Panc1 (cell line): ENCODE measurements at places on chromosomes 2 and 18. TPM values are rescaled to one million over a fixed set of nuclear protein-coding genes. Genes with fewer than 3 reads are reported as not detected.

The ACTR3 gene
- total RNA-seq = 347 TPM

DNA sequence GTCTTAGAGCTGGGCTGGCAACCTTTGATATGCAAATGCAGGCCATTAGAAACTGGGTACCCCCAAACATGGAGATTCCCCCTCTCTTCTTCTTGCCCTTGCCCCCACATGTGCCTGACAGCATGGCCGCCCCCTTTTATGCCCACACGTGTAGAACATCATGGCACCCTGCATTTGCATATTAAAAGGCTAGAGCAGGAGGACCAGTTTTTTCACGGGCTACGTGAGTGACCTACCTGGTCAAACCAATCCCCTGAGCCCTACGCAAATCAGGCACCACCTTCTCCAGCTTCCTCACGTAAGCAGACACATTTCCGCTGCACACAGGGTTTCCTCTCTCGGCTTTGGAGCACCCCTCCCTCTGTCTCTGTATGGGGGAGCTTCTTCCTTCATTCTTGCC lies 110.9 kb upstream of the COPS8 start:
- no peaks in the 10 kb centered on the region for H3K4me1 ChIP-seq
- H3K36me3 ChIP-seq = no peaks in the 10 kb centered on the region
- H3K4me3 ChIP-seq = no peak overlapping the region
- no peak overlapping the region for H3K27ac ChIP-seq
- H3K27me3 ChIP-seq = peaks cover 15% of the 10 kb centered on the region
- no peak for DNase-seq

The ZC3H6 gene
- total RNA-seq = 5.3 TPM

GRCh38 chr2:135050132-135050531 lies 2.0 kb upstream of the RAB3GAP1 start:
- no peak overlapping the region for H3K27ac ChIP-seq
- no peak overlapping the region for H3K4me3 ChIP-seq
- peaks cover 14% of the 10 kb centered on the region for H3K4me1 ChIP-seq
- DNase-seq = no peak
- peaks cover 5% of the 10 kb centered on the region; the same call in 1 of the 2 replicates for H3K27me3 ChIP-seq

GRCh38 chr2:177261116-177262060 lies 3.1 kb downstream of the NFE2L2 start:
- H3K27me3 ChIP-seq = no peaks in the 10 kb centered on the region
- H3K27ac ChIP-seq = peak overlapping the region; percentile 94

DNA sequence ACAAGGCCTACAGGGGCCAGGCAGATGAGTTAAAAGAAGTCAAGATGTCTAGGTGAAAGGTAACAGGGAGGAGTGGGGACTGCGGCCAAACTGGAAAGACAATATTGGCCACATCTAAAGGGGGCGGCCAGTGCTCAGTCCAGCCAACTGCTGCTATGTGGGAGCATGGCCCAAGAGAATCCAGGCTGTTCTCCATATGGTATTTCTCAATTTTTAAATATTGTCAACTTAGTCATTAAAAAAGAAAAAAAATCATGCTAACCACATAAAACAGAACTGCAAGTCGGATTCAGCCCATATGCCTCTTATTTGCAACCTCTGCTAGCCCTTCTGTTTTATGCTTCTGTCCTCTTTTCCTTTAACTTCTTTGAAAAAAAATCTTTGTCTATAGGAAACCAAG lies 14.8 kb downstream of the TRABD2A start:
- H3K36me3 ChIP-seq = no peaks in the 10 kb centered on the region
- no peaks in the 10 kb centered on the region for H3K4me1 ChIP-seq
- DNase-seq = no peak

The ATOH8 gene
- total RNA-seq = 3.8 TPM

The RPRM gene
- not detected for total RNA-seq

DNA sequence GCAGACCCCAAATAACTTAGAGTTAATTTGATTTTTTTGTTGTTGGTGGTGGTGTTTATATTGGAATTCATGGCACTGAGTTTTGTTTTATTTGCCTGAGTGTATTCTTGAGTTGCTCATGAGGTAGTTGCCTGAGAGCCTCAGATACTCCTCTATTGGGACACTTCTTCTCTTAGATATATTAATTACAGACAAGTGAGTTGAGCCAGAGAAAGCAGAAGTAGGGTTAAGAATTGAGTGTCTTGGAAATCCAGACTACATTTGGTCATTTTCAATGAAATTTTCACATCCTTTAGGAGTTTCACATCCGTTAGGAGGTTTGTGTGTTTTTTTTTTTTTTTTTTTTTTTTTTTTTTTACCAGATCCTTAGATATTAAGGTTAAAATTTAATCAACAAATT lies 29.0 kb downstream of the FMNL2 start:
- no peak overlapping the region for H3K4me3 ChIP-seq
- H3K36me3 ChIP-seq = no peaks in the 10 kb centered on the region
- 0 out of 2 replicates have a peak, but pooled peaks cover 2% of the 10 kb centered on the region for H3K4me1 ChIP-seq
- no peaks in the 10 kb centered on the region for H3K27me3 ChIP-seq
- no peak for DNase-seq

DNA sequence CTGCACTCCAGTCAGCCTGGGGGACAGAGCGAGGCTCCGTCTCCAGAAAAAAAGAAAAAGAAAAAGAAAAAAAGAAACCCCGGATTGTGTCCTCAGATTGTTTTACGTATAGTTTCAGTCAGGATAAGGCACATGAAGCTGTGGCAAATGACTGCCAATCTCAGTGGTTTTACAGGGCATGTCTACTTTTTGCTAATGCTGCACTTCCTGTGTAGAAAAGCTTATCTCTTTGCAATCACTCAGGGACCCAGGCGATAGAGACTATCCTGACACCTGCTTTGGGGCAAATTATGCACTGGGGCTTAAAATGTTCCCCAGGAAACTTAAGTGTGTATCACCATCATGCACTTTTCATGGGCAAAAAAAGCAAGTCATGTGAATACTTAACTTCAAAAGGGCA lies 103.7 kb upstream of the MEIS1 start:
- DNase-seq = no peak
- H3K27me3 ChIP-seq = peaks cover 2% of the 10 kb centered on the region; the same call in 1 of the 2 replicates
- H3K27ac ChIP-seq = no peak overlapping the region
- no peak overlapping the region for H3K4me3 ChIP-seq
- H3K36me3 ChIP-seq = no peaks in the 10 kb centered on the region

DNA sequence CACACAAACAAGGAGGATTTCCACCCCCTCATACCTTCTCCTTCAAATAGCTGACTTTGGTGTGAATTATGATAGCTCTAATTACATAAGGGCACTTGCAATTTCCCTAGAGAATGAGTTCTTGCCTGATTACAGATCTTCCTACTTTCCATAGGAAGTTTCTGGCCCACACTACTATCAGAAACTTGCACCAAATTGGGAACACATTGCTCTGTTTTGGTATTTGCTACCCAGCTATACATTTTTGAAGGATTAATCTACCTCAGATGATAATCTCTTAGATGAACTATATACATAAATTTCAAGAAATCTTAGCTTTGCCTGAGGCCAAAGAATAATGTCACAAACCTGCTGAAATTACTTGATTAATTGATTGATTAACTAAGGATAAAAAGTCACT lies 4.9 kb downstream of the DCC start:
- no peaks in the 10 kb centered on the region for H3K36me3 ChIP-seq
- no peak overlapping the region for H3K4me3 ChIP-seq
- no peaks in the 10 kb centered on the region for H3K27me3 ChIP-seq
- no peak for DNase-seq
- no peak overlapping the region for H3K27ac ChIP-seq
- H3K4me1 ChIP-seq = no peaks in the 10 kb centered on the region

- H3K36me3 ChIP-seq = no peaks in the 10 kb centered on the region
- peaks cover 10% of the 10 kb centered on the region for H3K27me3 ChIP-seq
- H3K4me3 ChIP-seq = no peak overlapping the region
- no peak for DNase-seq
- H3K4me1 ChIP-seq = no peaks in the 10 kb centered on the region
These were observed 13.6 kb upstream of the CXCR4 start for GRCh38 chr2:136131484-136131960.

The MAL gene
- total RNA-seq = 1.3 TPM

DNA sequence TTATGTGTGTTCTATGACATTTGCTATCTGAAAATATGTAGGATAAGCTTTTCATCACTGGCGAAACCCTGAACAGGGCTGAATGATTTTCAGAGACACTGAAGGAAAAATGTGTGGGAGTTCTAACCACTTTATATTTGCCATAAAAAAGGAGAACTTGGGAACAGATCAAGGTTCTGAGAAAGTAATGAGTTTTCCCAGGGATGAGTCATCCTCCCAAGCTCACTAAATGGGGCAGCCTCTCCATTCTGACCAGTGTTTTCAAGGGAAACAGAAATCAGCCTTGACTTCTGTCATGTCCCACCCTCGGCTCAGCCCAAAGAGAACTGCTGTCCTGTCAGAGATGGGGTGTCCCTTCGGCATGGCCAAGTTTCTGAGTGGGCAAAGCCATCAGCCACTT lies 2109.8 kb upstream of the CELF4 start:
- no peak for DNase-seq
- no peak overlapping the region for H3K4me3 ChIP-seq
- no peaks in the 10 kb centered on the region for H3K27me3 ChIP-seq

The KATNAL2 gene
- total RNA-seq = 2.6 TPM
